ENCODE measurements at places on chromosomes 6 and 20.

DNA sequence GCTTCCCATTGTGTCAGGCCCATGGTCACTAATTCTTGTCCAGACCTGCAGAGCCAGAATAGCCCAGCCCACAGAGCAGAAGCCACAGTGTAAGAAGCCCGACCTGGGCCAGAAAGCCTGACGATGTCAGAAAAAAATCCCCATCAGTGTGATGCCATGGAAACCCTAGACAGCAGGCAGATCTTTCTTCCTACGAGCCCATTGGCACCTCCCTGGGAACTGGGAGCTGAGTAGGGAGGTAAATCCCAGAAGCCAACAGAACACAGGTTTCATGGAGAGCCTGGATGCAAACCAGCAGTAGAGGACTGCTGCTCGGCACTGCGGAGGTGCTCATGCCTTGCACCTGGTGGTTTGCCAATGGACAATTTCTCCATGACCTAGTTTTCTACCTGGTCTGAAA lies 82.2 kb upstream of the SLC22A16 start:
- DNase-seq: no peak

- no peak for DNase-seq
Observed at GRCh38 chr20:47487175-47487917, 14.3 kb upstream of the NCOA3 start.

GRCh38 chr6:158698931-158699330 lies 49.1 kb downstream of the SYTL3 start:
- no peak for DNase-seq

- DNase-seq: peak; percentile 53
Observed at GRCh38 chr6:56541030-56541600, 101.6 kb downstream of the DST start.

GRCh38 chr20:17990278-17990972 lies 21.6 kb downstream of the MGME1 start:
- no peak for DNase-seq

GRCh38 chr6:130853555-130854183 lies 26.5 kb downstream of the SMLR1 start:
- DNase-seq: no peak

GRCh38 chr6:114810468-114810867 lies 467.6 kb upstream of the HS3ST5 start:
- DNase-seq: no peak

- no peak for DNase-seq
Observed at GRCh38 chr6:45661661-45662060, 283.9 kb upstream of the SUPT3H start.

DNA sequence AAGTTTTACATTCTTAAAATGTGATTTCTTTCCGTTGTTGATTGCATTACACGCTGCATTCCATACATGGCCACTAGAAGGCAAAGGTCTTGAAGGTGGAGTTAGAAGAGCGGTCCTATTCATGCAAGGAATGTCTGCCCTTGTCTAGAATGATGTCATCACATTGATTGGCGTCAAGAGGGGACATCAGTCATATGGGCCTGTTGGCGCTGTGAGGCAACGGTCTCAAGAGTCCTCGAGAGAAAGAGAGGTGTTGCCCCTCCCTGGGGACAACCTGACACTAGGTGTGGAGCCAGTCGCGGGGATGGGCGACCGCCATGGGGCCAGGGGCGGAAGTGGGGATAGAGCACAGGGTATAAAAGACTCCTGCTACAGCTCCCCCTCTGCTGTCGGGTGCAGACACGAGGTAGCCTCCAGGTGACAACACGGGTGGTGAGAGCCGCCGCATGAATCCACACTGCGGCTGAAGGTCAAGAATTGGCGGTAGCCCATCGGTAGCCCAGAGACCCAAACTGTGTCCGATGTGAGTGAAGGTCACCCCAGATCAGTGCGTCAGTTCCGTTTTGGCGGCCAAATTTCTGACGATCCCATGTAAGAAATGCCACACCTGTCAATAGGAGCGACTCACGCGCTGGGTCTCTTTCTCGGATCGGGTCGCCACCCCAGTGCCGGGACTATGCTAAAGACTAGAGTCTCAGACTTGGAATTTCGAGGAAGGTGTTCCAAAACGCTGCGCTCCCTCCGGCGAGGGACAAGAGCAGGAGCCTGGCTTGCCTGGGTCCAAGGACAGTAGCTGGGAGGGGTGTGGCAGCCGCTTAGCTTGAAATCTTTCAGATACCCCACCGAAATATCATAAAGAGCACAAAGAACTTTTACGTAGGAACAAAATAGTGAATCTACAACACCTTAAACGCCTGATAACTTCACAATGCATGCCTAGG lies 93.2 kb upstream of the ZNF184 start:
- no peak for DNase-seq

GRCh38 chr20:51487076-51487475 lies 55.4 kb downstream of the NFATC2 start:
- no peak for DNase-seq

- DNase-seq: no peak
Observed at GRCh38 chr6:80690551-80691131, 584.2 kb downstream of the BCKDHB start.

DNA sequence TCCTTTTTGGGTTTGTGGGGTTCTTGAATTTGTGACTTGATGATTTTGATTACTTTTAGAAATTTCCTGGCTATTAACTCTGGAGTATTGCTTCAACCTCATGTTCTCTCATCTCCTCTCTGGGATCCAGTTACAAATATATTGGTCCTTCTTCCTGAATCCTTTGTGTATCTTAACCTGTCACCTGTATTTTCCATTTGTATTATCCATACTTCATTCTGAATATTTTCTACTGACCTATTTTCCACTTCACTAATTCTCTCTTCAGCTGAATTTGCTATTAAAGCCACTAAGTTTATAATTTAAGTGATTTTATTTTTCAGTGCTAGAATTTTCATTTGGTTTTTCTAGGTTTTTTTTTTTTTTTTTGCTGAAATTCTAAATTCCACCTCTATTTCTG lies 6.4 kb upstream of the BHLHE23 start:
- DNase-seq: no peak

- DNase-seq: no peak
Observed at GRCh38 chr6:42236682-42237473, 19.2 kb upstream of the MRPS10 start.

GRCh38 chr20:50070361-50070760 lies 42.6 kb downstream of the UBE2V1 start:
- no peak for DNase-seq

GRCh38 chr6:128508588-128509296 lies 11.7 kb downstream of the PTPRK start:
- DNase-seq: no peak

- no peak for DNase-seq
Observed at GRCh38 chr6:140979642-140980091, 1153.1 kb upstream of the GJE1 start.

DNA sequence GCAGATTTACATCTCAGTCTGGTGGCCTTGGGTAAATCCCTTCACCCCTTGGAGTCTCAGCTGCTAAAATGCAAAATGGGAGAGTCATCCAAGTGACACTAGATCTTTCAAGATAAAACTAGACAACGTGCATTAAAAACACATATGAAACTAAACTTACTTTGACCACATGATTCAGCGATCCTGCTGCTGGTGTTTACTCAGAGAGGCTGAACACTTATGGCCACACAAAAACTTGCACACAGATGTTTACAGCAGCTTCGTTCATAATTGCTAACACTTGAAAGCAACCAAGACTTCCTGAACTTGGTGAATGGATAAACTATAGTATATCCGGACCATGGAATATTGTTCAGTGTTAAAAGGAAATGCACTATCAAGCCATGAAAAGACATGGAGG lies 55.3 kb upstream of the GPR6 start:
- DNase-seq: no peak

- DNase-seq: no peak
Observed at GRCh38 chr6:80277501-80277900, 171.0 kb downstream of the BCKDHB start.

GRCh38 chr6:23446469-23446967 lies 679.5 kb upstream of the NRSN1 start:
- DNase-seq: peak; percentile 71

- no peak for DNase-seq
Observed at GRCh38 chr20:48691523-48691922, 136.3 kb downstream of the PREX1 start.

GRCh38 chr6:1027795-1028569 lies 283.9 kb upstream of the FOXQ1 start:
- DNase-seq: no peak

DNA sequence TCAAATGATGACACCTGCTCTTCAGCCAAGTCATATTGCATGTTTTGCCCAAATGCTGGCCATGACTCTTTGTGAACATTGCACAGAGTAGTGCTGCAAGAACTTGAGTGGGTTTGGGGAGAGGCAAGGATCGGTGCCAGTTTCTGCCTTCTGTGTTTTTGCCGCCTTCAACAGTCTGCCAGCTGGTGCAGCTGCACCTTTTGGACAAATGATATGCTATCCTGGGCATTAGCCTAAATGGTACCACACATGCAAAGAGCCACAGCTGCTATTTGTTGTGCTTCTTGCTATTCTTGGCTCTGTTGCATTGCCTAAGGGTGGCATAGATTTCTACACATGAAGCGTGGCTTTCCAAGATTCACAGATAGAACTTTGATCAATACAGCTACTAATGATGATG lies 189.0 kb upstream of the CCN2 start:
- DNase-seq: no peak

- no peak for DNase-seq
Observed at GRCh38 chr6:2497922-2498623, 252.6 kb downstream of the MYLK4 start.

- DNase-seq: no peak
Observed at GRCh38 chr6:49833386-49833785, 32.9 kb downstream of the CRISP1 start.

- peak; percentile 52 for DNase-seq
Observed at GRCh38 chr6:29602564-29603361, 17.8 kb downstream of the OR2H2 start.

- DNase-seq: no peak
Observed at GRCh38 chr6:52403086-52403485, 17.1 kb upstream of the EFHC1 start.

DNA sequence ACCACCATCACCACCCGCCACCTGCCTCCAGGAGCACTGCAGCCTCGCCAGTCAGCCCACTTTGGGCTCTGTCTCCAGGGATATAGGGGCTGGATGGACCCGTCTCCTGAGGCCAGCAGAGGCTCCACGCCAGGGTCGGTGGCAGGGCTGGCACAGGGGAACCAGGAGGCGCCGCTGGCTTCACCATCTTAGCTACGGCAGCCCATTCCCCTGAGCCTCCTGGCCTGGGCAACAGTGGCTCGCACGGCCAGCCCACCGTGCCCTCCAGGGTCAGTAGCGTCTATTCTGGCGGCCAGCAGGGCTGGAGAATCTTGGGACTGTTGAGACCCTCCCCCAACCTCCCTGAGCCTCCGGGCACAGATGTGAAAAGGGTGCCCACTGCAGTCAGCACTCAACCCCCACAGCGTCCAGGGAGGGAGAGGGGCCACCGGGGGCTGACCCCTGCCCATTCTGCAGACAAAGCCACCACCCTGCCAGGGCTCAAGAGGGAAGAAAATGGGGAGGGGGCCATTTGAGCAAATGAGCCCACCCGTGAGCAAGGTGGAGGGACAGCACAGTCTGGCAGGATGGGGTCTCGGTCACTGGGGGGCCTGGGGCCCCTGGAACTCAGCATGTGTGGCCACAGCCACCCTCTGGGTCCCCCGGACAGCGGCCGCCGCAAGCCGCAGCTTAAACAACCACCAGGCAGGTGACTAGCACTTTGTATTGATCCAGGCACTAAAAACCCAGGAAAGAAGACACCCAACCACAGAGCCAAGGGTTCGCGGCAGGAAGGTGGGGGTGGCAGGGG lies 28.7 kb downstream of the KCNQ2 start:
- no peak for DNase-seq

- DNase-seq: no peak
Observed at GRCh38 chr6:11999246-11999645, 12.9 kb upstream of the HIVEP1 start.

- DNase-seq: peak; percentile 97
Observed at GRCh38 chr6:33410050-33410710, 634 bp upstream of the PHF1 start.

GRCh38 chr20:4672948-4673347 lies 48.8 kb upstream of the PRND start:
- DNase-seq: no peak

- no peak for DNase-seq
Observed at GRCh38 chr6:139508576-139508975, 134.1 kb upstream of the CITED2 start.

GRCh38 chr6:57226221-57226620 lies 4.1 kb upstream of the RAB23 start:
- peak; percentile 26 for DNase-seq

- no peak for DNase-seq
Observed at GRCh38 chr6:154460306-154461071, 50.0 kb downstream of the CNKSR3 start.

- DNase-seq: no peak
Observed at GRCh38 chr20:25398376-25399036, 7.9 kb upstream of the ABHD12 start.

- no peak for DNase-seq
Observed at GRCh38 chr6:21457647-21458046, 135.9 kb upstream of the SOX4 start.

- DNase-seq: no peak
Observed at GRCh38 chr6:7802662-7803061, 76.8 kb downstream of the BMP6 start.

GRCh38 chr6:97665446-97665845 lies 382.4 kb upstream of the MMS22L start:
- peak; percentile 40 for DNase-seq
